ENCODE measurements at places on chromosomes 16 and 17.

DNA sequence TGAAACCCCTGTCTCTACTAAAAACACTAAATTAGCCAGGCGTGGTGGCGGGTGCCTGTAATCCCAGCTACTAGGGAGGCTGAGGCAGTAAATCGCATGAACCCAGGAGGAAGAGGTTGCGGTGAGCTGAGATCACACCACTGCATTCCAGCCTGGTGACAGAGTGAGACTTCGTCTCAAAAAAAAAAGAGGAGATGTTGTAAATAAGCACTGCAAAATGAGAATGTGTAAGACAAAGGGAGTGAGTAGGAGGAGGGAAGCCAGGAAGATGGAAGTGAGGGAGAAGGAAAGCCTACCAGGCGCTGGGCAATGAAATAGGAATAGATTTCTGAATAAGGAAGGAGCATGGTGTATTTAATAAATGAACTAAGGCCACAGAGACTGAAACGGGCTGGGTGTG, 8.7 kb upstream of the PRPF8 start:
- DNase-seq = no peak

- no peak for DNase-seq
Measured at GRCh38 chr17:27552276-27552732, 78.7 kb upstream of the LGALS9 start.

DNA sequence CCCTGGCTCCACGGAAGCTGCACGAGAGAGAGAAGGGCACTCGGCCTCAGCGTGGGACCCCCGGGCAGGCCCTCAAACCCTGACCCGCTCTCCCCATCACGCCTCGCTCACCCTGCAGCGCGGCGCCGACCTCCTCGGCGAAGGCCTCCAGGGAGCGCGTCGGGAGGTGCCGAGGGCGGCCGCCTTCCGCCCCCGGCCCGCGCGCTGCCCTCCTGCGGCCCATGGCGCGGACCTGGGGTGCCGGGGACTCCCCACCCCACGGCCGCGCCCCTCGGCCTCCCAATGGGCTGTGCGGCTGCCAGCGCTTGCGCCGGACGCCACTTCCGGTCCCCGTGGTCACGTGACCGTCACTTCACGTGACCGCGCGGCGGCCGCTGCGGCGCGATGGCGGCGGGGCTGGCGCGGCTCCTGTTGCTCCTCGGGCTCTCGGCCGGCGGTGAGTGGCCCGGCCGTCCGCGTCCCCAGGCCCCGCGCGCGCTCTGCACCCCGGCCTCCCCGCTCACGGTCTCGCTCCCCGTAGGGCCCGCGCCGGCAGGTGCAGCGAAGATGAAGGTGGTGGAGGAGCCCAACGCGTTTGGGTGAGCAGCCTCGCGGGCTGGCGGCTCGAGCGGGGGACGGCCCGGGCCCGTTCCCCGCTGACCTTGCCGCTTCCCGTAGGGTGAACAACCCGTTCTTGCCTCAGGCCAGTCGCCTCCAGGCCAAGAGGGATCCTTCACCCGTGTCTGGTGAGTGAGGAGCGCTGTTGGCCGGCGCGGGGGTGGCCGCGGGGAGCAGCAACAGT, at the start of the genes GNPTG and TSR3:
TSS of gene GNPTG (plus strand) at position 350 of the 781 bp plus-strand sequence. CDS start at position 385, 35 bp downstream.
TSS of gene TSR3 (minus strand) at position 297 of the 781 bp plus-strand sequence. CDS start at position 223, 74 bp downstream.
- peak; percentile 94 for DNase-seq

DNA sequence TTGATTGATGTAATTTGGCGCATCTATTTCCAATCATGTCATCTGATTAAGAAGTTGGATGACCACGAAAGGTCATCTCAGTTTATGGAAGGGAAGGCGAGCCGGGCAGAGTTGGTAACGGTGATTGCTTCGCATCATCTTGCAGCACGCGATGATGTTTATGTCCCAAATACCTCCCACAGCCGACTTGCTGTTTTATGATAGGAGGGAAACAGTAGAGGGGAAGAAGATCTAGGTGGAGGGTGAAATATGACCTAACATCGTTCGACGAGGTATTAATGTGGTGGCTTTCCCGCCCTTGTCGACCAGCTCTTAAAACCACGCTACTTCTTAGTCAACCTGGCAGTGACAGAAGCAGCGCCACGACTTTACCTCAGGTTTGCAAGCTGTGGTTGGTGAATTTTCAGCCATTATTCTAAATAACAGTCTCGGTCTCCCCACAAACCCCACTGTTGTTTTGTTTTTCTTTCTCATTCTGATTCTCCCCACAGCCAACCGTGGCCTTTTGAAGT, 805 bp upstream of the TANC2 start:
- DNase-seq = peak; percentile 82

GRCh38 chr17:63774969-63775265, 947 bp downstream of the DDX42 start:
- DNase-seq = no peak

DNA sequence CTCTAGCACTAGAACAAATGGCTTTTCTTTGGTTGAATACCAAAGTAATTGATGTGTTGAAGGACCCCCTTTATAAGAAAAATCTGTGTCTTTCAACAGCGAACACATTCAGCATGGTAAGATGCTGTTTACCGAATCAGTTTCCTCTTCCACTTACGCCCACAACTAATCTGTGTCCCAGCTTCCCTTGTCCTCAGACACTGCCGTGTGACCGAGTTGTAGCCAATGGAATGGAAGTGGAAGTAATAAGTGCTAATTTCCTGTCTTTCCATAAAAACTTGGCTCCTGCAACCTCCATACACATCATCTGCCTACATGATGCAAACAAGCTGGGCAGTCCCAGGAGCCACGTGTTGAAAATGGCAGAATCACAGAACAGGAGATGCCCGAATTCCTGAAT, 10.4 kb downstream of the CDIPT start:
- DNase-seq = no peak

DNA sequence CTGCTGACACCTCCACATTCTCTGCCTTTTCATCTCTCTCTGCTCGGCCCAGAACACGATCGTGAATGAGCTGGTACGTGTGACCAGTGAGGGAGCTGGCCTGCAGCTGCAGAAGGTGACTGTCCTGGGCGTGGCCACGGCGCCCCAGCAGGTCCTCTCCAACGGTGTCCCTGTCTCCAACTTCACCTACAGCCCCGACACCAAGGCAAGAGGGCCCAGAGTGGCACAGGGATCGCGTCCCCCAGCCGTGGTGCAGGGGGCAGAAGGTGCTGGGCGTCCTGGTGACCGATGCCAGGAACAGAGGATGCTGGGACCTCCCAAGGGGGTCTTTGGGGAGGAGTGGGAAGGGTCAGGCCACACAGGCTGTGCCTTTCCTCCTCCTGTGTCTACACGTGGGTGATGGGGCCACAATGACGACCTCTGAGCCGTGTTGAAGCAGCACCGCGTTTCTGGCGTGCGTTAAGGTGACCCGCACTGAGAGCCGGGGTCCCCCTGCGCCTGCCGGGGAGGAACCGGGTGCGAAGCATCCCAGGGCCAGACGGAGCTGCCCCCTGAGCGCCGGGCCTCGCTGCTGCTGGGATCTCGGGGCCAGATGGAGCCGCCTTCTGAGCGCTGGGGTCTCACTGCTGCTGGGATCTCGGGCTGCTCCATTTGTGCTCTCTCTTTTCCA, 17.4 kb downstream of the GAA start:
- DNase-seq = no peak

GRCh38 chr17:33647956-33648355, 354.9 kb upstream of the ASIC2 start:
- no peak for DNase-seq

DNA sequence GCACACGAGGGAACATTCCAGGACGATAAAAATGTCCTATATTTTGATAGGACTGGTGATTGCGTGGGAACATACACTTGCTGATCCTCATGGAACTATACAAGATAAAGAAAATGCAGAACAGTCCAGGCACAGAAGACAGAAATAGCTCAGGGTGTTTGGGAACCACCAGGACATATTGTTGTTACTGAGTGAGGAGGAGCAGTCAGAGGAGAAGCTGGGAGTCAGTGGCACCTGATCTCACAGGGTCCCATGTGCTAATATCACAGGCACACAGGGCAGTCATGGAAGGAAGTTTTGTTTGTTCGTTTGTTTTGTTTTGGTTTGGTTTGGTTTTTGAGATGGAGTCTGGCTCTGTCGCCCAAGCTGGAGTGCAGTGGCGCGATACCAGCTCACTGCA, 5.7 kb downstream of the PLD2 start:
- no peak for DNase-seq

Data from stimulated activated effector memory CD8-positive, alpha-beta T cell treated with anti-CD3 and anti-CD28 coated beads, Interleukin-12 subunit alpha, Interleukin-12 subunit beta, amount 100 ng/mL, for 72 hours (primary cell).